ENCODE measurements at places on chromosomes 5 and 9.

DNA sequence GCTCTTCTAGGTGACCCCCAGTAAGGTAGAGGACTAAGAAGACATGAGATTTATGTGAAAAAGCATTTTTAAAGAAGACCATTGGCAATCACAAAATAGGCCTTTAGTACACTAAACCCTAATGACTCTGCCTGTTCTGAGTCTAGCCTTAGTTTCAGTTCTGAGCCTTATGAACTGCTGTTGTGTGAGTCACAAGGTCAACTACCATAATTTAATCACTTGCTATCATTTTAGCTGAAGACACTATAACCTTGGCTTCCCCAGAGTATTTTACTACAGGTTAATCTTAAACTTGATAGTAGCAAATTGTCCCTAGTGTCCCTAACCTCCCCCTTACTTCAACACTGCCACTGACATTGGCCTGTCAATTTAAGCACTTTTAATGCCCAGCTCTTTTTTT lies 34.4 kb downstream of the APC start:
- no peak for DNase-seq

DNA sequence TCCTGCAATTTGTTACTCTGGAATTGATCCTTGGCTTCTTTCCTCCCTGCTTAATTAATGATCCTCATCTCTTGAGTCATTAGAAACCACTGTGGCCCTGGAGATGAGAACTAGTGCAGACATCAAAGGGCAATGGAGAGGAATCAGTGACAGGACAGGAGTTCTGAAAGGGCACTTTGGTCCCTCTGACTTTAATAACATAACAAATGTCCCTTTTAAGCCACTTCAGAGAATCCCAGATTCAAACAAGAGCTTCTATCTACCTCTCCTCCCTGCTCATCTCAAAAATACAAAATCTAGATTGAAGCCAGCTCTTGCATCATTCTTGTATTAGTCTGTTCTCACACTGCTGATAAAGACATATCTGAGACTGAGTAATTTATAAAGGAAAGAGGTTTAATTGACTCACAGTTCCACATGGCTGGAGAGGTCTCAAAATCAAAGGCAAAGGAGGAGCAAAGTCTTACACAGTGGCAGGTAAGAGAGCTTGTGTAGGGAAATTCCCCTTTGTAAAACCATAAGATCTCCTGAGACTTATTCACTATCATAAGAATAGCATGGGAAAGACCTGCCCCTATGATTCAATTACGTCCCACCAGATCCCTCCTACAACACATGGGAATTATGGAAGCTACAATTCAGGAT lies 139.1 kb downstream of the PLPPR1 start:
- no peak for DNase-seq

DNA sequence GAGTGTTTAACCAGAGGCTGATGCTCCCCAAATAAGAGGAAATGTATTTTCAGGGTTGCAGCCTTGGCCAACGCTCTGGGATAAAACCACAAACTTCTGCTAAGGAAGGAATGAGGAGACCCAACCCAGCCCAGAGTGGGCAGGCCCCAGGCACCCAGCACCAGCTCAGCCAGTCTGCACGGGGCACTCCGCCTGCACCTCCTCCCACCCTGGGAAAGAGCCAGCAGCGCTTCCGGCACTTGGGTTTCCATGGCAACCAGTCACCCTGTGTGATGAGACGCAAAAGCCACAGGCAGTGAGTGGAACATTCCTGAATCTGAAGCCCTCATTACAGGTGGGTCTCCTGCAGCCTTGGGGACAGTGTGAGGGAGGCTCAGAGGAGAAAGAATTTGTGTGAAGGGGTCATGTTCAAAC lies 85.2 kb upstream of the ZBTB43 start:
- peak; percentile 53 for DNase-seq

DNA sequence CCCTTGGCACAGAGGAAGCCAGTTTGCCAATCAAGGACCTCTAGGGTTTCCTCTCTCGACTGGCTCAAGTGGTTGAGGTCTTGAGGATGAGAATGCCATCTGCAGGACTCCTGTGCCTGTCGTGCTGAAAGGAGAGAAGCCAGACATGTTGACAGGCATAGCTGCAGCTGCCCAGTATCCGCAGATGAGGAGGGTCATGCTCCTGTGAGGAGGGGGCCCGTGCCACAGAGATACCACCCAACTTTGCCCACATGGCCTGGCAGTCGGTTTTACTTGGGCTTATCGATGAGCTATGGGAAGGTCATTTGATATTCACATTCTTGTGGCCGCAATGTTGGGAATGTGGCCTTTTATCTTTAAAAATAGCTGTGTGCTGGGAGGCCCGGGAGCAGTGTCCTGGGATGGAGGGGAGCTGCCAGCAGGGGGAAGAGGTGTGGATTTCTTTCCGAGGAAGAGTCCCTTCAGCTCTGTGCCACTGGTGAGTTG lies 17.4 kb downstream of the FRMPD1 start:
- peak; percentile 30 for DNase-seq

DNA sequence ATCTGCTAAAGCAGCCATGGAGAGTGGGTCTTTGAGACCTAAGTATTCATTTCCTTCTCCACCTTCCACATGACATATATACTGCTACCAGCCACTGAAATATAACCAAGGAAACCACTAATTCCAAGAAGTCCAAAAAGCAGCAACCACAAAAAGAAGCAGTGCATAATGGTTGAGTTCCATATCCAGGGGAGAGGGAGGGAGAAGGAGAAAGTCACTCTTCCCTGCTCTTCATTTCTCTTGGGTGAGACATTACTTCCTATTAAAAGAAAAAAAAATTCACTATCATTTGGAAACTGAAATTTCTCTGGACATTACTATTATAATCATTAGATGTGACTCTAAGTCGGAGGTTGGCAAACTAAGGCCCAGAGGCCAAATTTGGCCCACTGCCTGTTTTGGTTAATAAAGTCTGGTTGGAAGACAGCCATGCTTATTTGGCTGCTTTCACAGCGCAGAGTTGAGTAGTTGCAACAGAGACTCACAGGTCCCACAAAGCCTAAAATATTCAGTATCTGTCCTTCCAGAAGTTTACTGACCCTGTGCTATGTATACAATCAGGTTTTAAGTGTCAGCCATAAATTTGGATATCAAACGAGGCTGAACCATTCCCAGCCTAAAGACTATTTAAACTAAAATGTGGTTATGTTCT lies 168.6 kb downstream of the MPDZ start:
- DNase-seq, result no peak

DNA sequence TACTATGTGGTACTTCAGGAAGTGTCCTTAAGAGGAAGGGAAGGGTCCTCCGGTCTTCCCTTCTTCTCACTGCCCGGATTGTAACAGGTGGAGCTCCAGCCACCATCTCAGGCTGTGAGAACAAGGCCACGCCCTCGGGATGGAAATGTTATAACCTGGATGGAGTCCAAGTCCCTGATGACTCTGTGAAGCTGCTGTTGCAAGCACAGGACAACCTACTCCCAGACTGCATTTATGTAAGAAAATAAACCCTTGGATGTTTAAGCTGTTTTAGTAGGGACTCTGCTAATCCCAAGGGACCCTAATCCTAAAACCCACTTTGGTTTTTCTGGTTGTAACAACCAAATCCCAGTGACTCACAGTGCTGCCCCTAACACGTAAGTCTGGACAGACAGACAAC lies 221.6 kb downstream of the ACTL7B start:
- peak; percentile 39 for DNase-seq

GRCh38 chr9:75414371-75415160 lies 326.3 kb downstream of the OSTF1 start:
- no peak for DNase-seq

GRCh38 chr9:98862936-98863335 lies 55.5 kb downstream of the GALNT12 start:
- DNase-seq, result no peak

- no peak for DNase-seq
Observed at GRCh38 chr5:111132076-111132475, 39.9 kb downstream of the WDR36 start.

DNA sequence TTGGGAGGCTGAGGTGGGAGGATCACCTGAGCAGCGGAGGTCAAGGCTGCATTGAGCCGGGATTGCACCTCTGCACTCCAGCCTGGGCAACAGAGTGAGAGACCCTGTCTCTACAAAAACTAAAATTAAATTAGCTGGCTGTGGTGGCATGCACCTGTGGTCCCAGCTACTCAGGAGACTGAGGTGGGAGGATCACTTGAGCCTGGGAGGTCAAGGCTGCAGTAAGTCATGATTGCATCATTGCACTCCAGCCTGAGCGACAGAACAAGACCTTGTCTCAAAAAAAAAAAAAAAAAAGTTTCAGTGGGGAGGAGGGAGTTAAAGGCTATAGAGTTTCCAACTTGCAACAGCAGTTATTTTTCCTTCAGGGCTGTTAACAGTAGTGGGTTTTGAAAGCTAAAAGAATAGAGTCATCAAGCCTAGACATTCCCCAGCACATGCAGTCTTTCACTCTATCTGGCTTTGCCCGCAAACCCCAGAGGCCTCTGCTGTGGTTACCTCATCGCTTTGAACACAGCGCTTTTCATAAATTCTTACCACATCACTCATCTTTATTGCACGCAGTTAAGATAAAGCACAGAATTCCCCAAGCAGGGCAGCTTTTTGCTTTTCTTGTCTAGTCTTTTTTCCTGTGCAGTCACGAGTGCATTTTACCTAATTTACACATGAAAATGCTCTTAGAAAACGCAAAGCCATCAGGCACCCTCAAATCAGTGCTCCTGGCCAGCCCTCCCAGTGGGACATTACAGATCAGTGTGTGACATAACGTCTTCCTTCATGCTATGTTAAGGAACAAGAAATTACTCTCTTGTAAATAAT lies 8.7 kb upstream of the SLC2A8 start:
- DNase-seq, result no peak

All from NCI-H510A (cell line).